Islet precursor cell (in vitro differentiated cells): ENCODE measurements at places on chromosomes 7 and 10.

DNA sequence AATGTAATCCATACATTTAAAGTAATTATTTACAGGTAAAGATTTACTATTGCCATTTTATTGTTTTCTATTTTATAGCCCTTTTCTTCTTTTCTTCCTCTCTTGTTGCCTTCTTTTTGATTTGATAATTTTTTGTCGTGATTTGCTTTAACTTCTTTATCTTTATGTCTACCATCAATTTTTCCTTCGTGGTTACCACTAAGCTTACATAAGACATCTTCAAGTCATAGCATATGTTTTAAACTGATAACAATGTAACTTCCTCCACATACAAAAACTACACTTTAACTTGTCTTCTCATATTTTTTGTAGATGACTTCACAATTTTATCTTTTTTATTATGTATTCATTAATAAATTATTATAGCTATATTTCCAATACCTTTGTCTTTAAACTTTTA is 316.6 kb downstream of the PLXDC2 start:
- no peak for DNase-seq

- no peak for DNase-seq
Observed at GRCh38 chr10:1886039-1886438, 148.7 kb upstream of the ADARB2 start.

GRCh38 chr10:78454123-78454645 is 420.5 kb downstream of the RPS24 start:
- DNase-seq = no peak

DNA sequence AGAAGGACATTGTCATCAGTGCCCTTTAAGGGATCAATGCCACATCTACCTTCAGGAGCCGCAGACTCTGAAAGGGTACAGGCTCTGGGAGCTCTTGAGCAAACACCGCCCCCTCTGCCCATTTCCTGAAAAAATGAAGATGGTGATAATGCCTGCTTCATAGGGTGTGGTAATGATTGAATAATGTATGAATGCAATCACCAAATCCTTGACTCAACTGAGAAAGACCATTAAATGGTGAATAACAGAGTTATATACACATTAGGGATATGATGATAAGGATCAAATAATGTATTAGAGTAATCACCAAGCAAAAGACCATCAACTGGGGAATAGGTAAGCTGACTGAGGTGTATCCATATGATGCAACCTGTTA is 1.5 kb downstream of the FAM170B start:
- no peak for DNase-seq

GRCh38 chr10:98246911-98247805 is 20.8 kb downstream of the LOXL4 start:
- DNase-seq = peak; percentile 63

- DNase-seq = no peak
Observed at GRCh38 chr7:125561006-125561405, 631.4 kb upstream of the POT1 start.

DNA sequence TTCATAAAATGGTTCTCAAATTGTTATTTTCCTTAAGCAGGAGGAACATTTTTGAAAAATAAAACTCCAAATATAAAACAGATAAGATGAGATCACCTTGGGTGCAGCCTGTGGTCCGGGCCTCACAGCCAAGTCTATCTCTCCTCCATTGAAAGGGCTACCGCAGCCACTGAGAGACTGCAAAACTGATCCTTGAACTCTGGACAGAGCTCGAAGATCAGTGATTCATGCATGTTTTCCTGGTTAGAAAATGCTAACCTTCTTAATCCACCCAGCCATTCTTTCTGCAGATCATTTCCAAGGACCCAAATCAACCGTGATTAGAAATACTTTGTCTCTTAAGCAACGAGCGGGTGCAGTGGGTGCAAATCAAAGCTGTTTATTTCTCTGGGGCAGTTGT is 378.8 kb downstream of the PLXDC2 start:
- DNase-seq = no peak

DNA sequence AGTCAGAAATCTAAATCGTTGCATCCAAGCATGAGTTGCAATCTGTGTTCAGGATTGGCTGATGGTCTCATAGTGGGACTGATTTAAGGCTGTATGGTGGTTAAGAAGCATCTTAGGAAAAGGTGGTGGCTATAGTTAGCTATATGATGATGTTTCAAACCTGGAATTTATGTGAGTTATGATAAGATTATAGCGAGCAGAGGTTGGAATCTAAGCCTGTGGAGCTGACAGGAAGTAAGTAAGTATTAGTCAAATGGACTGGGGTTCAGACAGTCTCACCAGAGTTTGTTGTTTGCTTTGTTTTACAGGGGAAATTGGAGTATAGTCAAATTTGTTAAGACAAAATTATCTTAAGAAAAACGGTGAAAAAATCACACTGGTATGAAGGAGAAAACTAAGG is 56.7 kb downstream of the ANKRD7 start:
- DNase-seq = no peak

GRCh38 chr7:43302211-43302711 is 189.8 kb downstream of the HECW1 start:
- DNase-seq = peak; percentile 60

DNA sequence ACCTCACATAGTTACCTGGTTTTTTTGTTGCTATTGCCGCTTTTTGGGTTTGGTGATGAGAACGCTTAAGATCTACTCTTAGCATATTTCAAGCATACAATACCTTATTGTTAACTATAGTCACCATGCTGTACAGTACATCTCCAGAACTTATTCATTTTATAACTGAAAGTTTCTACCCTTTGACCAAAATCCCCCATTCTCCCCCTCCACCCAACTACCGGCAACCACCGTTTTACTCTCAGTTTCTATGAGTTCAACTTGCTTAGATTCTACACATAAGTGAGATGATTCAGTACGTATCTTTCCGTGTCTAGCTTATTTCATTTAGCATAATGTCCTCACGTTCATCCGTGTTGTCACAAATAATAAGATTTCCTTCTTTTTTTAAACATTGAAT is 86.7 kb upstream of the IL6 start:
- no peak for DNase-seq

DNA sequence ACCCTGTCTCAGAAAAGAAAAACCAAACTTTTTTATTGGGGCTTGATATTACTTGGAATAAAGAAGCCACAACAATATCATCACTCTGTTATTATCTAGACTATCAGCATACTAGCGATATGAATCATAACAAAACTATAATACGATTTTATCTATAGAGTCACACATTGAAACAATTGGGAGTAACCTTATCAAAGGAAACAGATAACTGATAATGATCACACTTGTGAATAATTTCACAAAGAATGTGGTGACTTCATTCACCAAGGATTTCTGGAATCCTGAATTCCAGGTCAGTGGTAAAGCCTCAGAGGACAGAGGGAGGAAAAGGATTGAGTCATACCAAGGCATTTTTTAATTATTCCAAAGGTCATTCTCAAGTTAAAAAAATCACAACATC is 32.1 kb upstream of the NMT2 start:
- DNase-seq = no peak

DNA sequence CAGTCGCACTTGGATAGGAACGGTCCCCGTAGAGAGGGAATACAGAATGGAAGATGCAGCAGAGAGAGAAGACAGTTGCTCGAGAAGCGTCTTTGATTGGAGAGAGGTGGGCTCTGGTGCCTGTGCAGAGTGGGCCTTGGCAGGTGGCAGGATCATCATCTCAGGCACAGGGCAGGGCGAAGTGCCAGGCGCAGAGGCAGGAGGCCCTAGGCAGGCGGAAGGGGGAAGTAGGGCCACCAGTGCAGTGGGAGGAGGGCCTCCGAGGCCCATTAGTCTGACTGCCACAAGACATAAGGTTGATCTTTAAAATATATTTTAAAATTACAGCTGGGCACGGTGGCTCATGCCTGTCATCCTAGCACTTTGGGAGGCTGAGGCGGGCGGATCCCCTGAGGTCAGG is 10.1 kb downstream of the CARD11 start:
- no peak for DNase-seq

- DNase-seq = peak; percentile 66
Observed at GRCh38 chr7:155190688-155191087, 107.0 kb upstream of the INSIG1 start.

- peak; percentile 54 for DNase-seq
Observed at GRCh38 chr7:1662767-1663166, 7.3 kb upstream of the ELFN1 start.

DNA sequence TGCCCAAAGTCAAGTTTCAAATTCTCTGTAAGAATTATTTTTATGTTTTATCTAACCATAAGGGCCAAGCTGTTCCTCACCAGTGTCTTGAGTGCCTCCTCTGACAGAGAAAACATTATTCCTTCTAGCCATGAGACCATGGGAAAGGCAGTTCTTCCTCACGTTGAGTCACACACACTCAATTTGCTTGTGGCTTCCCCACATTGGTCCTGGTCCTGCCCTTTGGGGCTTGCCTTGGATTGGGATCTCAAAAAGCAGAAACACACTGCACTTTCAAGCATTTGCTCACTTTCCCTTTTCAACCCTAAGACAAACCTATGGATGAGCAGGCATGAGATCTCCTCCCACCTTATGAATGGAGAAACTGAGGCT is 248.3 kb upstream of the IGFBP3 start:
- DNase-seq = no peak

GRCh38 chr7:135342887-135343286 is 109.2 kb downstream of the STRA8 start:
- DNase-seq = no peak
